GM12878 (cell line): ENCODE measurements at places on chromosomes 3 and 15.

GRCh38 chr3:107981471-107982111 lies 109.2 kb downstream of the CD47 start:
- H3K4me3 ChIP-seq = no peak overlapping the region
- H3K27me3 ChIP-seq = no peaks in the 10 kb centered on the region
- H3K27ac ChIP-seq = no peak overlapping the region
- no peak for DNase-seq
- no peaks in the 10 kb centered on the region for H3K4me1 ChIP-seq

- no peaks in the 10 kb centered on the region for H3K4me1 ChIP-seq
- H3K27ac ChIP-seq = no peak overlapping the region
- peaks cover 4% of the 10 kb centered on the region for H3K27me3 ChIP-seq
These were observed 23.1 kb upstream of the GOLGA8B start for GRCh38 chr15:34606545-34606944.

DNA sequence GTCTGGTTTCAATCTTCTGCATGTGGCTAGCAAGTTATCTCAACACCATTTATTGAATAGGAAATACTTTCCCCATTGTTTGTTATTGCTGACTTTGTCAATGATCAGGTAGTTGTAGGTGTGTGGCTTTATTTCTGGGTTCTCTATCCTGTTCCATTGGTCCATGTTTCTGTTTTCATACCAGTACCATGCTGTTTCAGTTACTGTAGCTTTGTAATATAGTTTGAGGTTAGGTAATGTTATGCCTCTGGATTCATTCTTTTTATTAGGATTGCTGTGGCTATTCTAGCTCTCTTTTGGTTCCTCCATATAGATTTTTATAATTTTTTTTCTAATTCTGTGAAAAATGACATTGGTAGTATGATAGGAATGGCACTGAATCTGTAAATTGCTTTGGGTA lies 58.3 kb downstream of the LRRC49 start:
- DNase-seq = no peak
- no peak overlapping the region for H3K4me3 ChIP-seq
- no peaks in the 10 kb centered on the region for H3K4me1 ChIP-seq
- no peaks in the 10 kb centered on the region for H3K36me3 ChIP-seq
- no peaks in the 10 kb centered on the region for H3K27me3 ChIP-seq
- H3K27ac ChIP-seq = no peak overlapping the region

- H3K27ac ChIP-seq = no peak overlapping the region
- no peak for DNase-seq
- H3K4me3 ChIP-seq = no peak overlapping the region
- no peaks in the 10 kb centered on the region for H3K36me3 ChIP-seq
These were observed 900 bp upstream of the GNB4 start for GRCh38 chr3:179452176-179452564.

GRCh38 chr15:78797951-78798350 lies 13.3 kb downstream of the ADAMTS7 start:
- H3K27ac ChIP-seq = no peak overlapping the region
- no peaks in the 10 kb centered on the region for H3K27me3 ChIP-seq
- H3K36me3 ChIP-seq = no peaks in the 10 kb centered on the region
- no peak for DNase-seq

DNA sequence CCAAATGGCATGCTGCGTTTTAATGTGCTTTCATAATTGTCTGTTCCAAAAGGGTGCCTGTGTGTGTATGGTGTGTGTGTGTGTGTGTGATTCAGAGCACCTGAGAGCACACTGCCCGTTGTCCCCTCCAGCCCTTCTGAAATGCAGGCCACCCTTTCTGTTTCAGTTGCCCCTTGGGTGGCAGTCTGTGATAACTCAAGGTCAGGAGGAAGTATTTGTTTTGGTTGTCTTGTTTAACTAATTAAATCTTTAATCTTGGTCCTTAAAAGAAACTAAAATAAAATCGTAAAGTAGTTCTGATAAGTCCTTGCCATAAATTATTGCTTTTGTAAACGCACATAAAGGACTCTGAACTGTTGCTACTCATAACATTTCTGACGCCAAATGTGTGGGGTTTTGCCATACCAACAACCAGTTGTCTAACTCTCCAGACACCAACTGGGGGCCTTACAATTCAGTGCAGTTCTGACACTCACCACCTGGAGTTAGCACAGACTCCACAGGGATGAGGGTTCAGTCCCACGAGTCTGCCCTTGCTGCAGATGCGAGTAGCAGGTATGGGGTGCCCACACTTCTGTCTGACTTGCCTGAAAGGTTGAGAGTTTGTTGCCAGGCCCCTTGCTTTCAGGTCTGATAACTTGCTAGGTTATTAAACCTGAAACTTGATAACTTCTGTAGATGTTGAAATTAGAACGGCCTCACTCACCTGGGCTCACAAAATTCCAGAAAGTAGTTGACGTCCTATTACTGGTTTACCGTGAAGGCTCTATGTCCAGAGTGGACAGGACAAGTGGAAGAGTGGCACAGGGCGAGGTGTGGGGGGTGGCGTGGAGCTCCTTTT lies 157.3 kb downstream of the IGF1R start:
- H3K4me3 ChIP-seq = no peak overlapping the region
- no peaks in the 10 kb centered on the region for H3K36me3 ChIP-seq
- no peaks in the 10 kb centered on the region for H3K4me1 ChIP-seq
- DNase-seq = no peak
- H3K27me3 ChIP-seq = no peaks in the 10 kb centered on the region

DNA sequence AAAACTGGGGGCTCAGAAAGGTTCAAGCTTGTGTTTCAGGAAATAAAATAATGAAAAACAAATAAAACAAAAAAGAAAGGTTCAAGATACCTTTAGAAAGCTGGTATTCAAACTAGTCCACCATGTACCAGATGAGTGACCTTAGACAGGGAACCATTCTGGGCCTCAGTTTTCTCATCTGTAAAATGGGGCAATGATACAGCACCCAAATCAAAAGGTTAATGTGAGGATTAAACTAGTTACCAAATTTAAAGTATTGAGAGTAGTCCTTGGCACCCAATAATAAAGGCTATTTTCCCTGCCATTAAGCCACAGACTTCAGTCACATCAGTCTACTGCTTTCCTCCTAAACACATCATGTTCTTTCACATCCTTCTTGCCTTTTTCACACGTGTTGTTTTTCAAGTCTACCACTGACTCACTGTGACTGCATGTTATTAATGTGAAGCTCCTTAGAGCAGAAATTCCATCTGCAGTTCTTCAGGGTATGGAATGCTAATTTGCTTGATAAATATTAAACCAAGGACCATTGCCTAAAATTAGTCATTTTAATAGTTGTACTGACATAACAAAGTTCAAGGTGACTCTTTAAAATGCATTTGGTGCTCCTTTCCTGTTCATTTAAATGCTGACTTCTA lies 19.9 kb downstream of the TAMM41 start:
- H3K27me3 ChIP-seq = no peaks in the 10 kb centered on the region
- DNase-seq = no peak
- H3K4me1 ChIP-seq = no peaks in the 10 kb centered on the region
- peaks cover 36% of the 10 kb centered on the region for H3K36me3 ChIP-seq
- no peak overlapping the region for H3K4me3 ChIP-seq
- H3K27ac ChIP-seq = no peak overlapping the region

- no peaks in the 10 kb centered on the region for H3K36me3 ChIP-seq
- no peaks in the 10 kb centered on the region for H3K4me1 ChIP-seq
- H3K27me3 ChIP-seq = no peaks in the 10 kb centered on the region
- H3K4me3 ChIP-seq = no peak overlapping the region
- no peak for DNase-seq
These were observed 88.2 kb downstream of the PLOD2 start for GRCh38 chr3:146072824-146073223.

DNA sequence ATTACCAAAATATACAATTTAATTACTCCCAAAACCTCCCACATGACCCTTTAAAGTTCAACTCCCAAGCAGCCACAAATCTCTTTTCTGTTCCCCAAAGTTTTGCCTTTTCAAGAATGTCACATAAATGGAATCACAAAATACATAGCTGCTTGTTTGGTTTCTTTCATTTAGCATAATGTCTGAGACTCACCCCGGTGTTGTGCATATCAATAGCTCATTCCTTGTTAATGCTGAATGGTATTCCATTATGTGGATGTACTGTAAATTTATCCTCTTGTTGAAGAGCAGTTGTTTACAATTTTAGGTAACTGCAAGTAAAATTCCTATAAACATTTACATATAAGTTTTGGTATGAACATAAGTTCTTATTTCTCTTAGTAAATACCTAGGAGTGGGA lies 15.5 kb downstream of the NAA50 start:
- H3K4me3 ChIP-seq = no peak overlapping the region
- no peaks in the 10 kb centered on the region; the same call in 1 of the 2 replicates for H3K36me3 ChIP-seq
- no peaks in the 10 kb centered on the region for H3K4me1 ChIP-seq
- no peak overlapping the region for H3K27ac ChIP-seq
- DNase-seq = no peak
- H3K27me3 ChIP-seq = no peaks in the 10 kb centered on the region

DNA sequence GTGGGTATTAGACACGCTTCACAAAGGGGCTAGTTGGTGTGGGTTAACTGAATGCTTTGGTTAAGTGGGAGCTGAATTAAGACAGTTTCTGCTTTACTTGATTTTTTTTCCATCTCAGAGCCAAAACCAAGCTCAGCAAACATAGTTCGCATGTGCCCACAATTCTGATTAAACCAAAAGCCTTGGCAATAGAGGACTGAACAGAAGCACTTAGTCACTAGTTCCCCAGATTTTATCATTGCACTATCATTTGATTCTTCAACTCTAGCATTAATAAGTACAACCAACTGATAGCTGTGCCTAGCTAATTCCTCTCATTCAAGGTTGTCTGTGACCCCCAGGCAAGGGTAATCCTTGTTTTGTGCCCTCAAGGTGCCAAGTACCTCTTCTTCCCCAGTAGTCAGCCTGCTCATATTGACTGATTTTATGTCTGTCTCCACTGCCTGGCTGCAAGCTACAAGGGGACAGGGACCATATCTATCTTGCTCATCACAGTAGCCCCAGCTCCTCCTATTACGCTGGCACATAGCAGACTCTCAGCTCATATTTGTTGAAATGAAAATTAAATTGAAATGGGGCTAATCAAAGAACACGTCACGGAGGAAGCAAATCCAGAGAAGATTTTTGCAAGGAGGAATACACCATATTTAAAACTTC lies 9.9 kb upstream of the ARHGEF3 start:
- no peaks in the 10 kb centered on the region for H3K4me1 ChIP-seq
- H3K4me3 ChIP-seq = no peak overlapping the region
- no peak overlapping the region for H3K27ac ChIP-seq
- no peaks in the 10 kb centered on the region for H3K27me3 ChIP-seq
- H3K36me3 ChIP-seq = no peaks in the 10 kb centered on the region

DNA sequence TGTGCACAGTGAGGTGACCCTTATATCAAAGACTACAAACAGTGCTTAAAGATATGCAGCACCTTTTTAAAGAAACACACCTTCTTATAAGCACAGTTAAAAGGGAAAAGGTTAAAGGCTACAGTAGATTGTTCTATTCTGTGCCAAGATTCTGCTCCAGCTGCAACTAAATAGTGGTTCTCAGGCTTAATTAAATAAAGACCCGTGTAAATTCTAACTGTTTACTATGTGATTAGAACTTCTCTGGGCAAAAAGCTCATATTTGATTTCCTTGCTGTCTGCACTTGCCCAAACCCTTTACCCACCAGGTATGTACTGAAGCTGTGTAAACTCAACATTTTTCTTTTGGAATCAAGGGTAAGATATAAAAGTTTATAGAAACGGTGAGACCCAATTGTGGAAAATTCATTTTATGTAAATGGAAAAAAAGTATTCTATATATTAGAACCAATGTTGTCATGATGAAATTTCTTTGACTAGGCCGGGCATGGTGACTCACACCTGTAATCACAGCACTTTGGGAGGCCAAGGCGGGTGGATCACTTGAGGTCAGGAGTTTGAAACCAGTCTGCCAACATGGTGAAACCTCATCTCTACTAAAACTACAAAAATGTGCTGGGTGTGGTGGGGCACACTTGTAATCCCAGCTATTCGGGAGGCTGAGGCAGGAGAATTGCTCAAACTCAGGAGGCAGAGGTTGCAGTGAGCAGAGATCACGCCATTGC lies 230.6 kb downstream of the MECOM start:
- H3K27ac ChIP-seq = no peak overlapping the region
- H3K36me3 ChIP-seq = no peaks in the 10 kb centered on the region
- no peaks in the 10 kb centered on the region for H3K4me1 ChIP-seq
- DNase-seq = no peak

DNA sequence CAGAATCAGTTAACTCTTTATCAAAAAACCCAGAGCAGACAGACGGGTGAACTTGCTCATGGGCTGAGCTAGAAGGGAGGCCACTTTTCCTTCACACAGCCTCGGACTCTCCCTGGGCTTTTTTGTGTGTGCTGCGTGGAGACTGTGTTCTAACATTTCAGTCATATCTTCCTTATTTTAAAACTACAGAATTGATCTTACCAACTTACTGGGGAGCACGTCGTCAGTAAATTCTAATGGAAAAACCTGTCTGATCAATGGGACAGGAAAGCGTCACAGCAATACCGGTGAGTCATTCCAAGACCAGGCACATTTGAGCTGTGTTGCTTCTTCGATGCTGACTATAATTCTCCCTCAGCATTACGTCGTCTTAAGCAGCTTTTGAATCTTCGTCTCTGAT lies 145.1 kb downstream of the LPP start:
- no peaks in the 10 kb centered on the region for H3K4me1 ChIP-seq
- no peak for DNase-seq
- H3K27ac ChIP-seq = no peak overlapping the region
- no peaks in the 10 kb centered on the region for H3K36me3 ChIP-seq
- no peaks in the 10 kb centered on the region; the same call in 1 of the 2 replicates for H3K27me3 ChIP-seq

DNA sequence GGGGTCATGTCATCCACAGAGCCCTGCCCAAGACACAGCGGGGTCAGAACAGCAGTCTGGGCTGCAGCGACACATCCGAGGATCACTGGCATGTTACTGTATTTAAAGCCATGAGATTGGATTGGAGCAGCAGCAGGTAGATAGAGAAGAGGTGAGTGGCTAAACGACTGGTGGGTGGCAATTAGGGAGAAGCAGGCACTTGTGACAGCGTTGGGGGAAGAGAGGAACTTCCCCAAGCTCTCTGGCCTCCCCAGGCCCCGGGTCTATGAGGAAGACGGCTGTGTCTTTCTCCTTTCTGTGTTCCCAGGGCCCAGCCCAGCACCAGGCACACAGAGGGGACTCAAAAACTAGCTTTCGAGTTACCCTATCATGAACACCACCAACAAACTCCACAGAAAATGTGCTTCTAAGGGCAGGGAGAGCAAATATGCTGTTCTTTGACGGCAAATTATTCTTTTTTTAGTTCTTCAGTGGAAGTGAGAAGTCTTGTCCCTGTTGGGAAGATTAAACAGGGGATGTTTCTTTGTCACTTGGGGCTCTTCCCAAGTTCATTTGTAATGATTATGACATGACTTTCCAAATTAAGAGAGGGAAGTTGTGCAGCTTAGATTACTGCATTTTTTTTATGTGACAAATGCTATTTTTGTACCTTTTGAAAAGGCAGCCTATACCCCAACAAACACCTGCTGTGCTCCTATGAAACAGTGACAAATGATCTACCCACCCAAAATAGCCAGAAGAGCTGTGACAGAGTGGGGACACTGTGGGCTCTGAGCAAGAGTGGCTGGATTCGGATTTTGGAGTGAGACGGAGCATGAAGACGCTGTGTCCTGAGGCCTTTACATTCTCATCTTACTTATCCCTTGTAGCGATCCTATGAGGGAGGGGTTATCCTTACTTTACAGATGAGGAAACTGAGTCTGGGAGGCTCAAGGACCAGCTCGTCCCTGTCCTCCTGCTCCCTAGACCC lies 7.2 kb upstream of the SYNM start:
- H3K36me3 ChIP-seq = no peaks in the 10 kb centered on the region
- H3K4me1 ChIP-seq = no peaks in the 10 kb centered on the region
- H3K27ac ChIP-seq = no peak overlapping the region
- H3K27me3 ChIP-seq = peaks cover 11% of the 10 kb centered on the region; the same call in 1 of the 2 replicates

- H3K27me3 ChIP-seq = no peaks in the 10 kb centered on the region
- no peak overlapping the region for H3K4me3 ChIP-seq
- no peaks in the 10 kb centered on the region for H3K4me1 ChIP-seq
- H3K36me3 ChIP-seq = no peaks in the 10 kb centered on the region
These were observed 127.0 kb upstream of the ICE2 start for GRCh38 chr15:60605879-60606307.
